ENCODE measurements at places on chromosomes 11 and 22. TPM values are rescaled to one million over a fixed set of nuclear protein-coding genes. Genes with fewer than 3 reads are reported as not detected.

DNA sequence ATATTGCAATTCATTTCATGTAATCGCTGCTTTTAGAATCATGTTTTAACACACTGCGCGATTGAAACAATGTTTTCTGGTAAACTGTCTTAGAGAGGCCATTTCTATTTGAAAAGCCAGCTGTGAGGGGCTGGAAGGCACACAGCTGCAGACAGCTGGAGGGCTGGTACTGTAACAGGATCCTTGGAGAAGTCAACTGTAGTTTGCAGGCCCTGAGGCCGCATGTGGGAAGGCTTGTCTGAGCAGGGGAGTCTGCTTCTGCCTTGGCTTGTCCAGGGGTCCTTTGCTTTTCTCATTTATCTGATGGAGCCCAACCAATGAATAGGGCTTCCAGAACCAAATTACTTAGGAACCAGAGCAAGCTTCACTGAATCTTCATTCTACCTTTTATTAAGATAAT is 313.5 kb downstream of the BLID start:
- no peak overlapping the region for H3K4me3 ChIP-seq
- no peak overlapping the region for H3K27ac ChIP-seq
- no peaks in the 10 kb centered on the region for H3K27me3 ChIP-seq
- no peak for DNase-seq

- no peak for DNase-seq
- no peak overlapping the region for H3K27ac ChIP-seq
- peaks cover 5% of the 10 kb centered on the region for H3K27me3 ChIP-seq
- H3K4me3 ChIP-seq: no peak overlapping the region
These were observed 73.5 kb downstream of the TIMP3 start for GRCh38 chr22:32874976-32875375.

GRCh38 chr11:133898770-133899115 is 53.4 kb upstream of the SPATA19 start:
- H3K36me3 ChIP-seq: no peaks in the 10 kb centered on the region
- DNase-seq: no peak
- peaks cover 62% of the 10 kb centered on the region for H3K27me3 ChIP-seq
- no peak overlapping the region for H3K27ac ChIP-seq
- H3K4me1 ChIP-seq: no peaks in the 10 kb centered on the region

DNA sequence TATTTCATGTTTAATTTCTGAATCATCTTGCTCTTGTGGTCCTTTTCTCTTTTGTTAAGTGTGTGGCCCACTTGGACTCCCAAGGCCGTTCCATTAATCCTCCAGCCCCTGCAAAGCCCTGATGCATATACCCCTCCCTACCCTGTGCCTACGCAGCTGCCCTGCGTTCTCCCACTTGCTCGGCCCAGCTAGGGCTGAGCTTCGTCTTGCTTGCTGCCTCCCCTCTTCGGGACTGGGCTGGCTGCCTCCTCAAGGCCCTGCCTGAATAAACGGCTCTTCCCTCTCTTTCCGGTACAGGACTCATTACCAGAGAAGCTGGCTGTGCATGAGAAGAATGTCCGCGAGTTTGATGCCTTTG is 28.5 kb downstream of the ARHGAP1 start:
- no peak overlapping the region for H3K4me3 ChIP-seq
- no peaks in the 10 kb centered on the region for H3K27me3 ChIP-seq
- DNase-seq: no peak
- H3K27ac ChIP-seq: no peak overlapping the region
- H3K36me3 ChIP-seq: peaks cover 28% of the 10 kb centered on the region

- H3K36me3 ChIP-seq: no peaks in the 10 kb centered on the region
- H3K4me1 ChIP-seq: peaks cover 20% of the 10 kb centered on the region
- no peak overlapping the region for H3K4me3 ChIP-seq
- no peaks in the 10 kb centered on the region for H3K27me3 ChIP-seq
These were observed 2.0 kb upstream of the EHD1 start for GRCh38 chr11:64880240-64881001.

DNA sequence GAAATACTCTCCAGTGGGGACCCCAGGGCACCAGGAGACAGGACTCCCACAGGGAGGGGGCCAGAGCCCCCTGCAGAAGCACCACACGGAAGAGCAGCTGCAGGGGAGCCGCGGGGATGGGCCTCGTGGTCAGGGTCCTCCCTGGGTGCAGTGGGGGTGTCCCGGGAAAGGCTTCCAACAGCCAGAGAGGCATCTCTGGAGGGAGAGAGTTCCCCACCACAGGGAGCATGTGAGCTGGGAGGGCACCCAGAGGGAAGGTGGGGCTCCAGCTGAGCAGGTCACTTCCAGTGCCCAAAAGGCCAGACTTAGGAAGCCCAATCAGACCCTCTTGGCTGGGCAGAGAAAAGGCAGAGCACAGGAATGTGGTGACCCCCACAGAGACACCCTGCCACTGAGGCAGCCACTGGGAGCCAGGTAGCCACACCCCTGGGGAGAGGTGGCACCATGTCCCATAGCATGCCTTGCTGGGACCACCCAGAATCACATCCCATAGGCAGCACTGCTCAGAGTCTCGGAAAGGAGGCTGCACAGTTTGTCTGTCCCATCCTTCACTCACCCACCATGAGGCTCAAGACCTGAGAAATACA is 49.9 kb upstream of the LMO1 start:
- H3K27ac ChIP-seq: no peak overlapping the region
- H3K27me3 ChIP-seq: no peaks in the 10 kb centered on the region
- H3K4me1 ChIP-seq: no peaks in the 10 kb centered on the region
- H3K36me3 ChIP-seq: no peaks in the 10 kb centered on the region
- no peak overlapping the region for H3K4me3 ChIP-seq

DNA sequence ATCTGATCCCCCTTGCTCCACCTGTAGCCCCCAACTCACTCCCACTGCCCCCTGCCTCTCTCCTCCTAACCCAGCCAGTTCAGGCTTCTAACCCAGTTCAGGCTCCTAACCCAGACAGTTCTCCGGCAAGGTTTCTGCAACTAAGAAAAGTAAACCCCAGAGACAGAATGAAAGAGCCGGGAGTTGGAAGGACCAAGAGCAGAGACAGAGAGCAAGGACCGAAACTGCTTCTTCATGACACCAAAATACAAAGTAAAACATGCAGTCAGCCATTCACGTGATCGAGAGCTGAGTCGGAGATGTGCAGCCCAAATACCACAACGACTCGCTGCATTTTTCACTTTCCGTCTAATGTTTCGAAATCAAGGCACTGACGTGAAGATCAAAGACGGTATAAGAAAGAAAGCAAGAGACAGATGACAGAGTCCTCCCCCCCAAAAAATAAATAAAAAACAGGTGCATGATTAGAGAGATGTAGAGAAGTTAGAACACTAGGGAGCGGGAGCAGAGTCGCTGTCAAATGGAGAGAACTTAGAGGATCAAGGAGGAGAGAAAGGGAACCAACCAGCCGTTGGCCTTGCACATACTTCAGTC is 884 bp downstream of the IL10RA start:
- no peak overlapping the region for H3K4me3 ChIP-seq
- H3K36me3 ChIP-seq: no peaks in the 10 kb centered on the region
- H3K27me3 ChIP-seq: peaks cover 27% of the 10 kb centered on the region
- no peak overlapping the region for H3K27ac ChIP-seq
- DNase-seq: no peak

- no peak overlapping the region for H3K27ac ChIP-seq
- no peak overlapping the region for H3K4me3 ChIP-seq
These were observed 51.9 kb upstream of the ALX4 start for GRCh38 chr11:44361813-44362212.

DNA sequence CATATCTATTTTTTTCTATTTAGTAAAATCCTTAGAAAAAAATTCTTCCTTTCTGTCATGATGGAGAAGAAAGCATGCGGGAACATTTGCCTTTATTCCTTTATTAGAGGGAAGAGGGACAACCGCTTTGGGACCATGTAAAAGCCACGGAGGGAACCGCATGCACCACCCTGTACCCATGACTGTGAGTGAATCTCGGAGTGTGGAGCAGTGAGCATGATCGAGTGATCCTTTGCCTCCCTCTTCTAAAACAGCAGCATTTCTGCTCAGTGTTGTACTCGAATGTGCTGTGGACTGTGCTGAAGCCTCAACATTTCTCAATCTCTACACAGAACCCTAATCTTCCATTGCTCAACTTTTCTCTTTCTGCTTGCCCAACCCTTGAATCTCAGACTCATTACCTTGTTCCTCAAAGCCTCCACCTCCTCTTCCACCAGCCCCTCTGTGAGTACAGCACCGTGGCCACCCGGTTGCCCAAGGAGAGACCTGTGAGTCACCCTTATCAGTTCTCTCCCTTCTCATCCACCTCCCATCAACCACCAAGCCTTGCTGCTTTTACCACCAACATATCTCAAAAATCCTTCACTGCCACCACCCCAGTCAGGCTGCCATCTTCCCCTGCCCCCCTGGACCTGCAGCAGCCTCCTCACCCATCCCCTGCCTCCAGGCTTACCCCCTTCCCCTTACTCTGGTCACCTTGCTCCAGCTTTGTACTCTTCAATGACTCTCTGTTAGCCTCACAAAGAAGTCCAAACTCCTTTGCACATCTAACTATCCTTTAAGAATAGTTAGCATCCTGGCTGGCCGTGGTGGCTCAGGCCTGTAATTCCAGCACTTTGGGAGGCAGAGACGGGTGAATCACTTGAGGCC is 103.1 kb downstream of the NAT10 start:
- H3K4me3 ChIP-seq: no peak overlapping the region
- H3K27me3 ChIP-seq: no peaks in the 10 kb centered on the region
- H3K27ac ChIP-seq: peak overlapping the region; percentile 63
- peak; percentile 62 for DNase-seq

DNA sequence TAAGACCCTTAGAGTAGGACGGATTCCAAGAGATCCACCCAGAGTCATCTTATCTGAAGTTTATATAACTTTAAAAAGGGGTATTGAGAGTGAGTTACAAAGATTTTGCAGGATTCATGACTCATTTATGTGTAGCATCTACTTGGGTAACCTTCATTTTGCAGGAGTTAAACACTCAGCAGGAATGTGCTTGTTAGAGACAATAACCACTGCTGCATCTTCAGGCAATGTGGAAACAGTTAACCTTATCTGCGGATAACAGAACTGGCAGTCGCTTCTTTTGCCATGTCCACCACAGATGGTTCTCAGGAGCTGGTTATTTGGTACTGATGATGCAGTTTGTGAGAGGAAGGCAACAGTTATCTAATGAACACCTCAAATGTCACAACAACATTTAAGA is 417.9 kb upstream of the DDI1 start:
- H3K27ac ChIP-seq: no peak overlapping the region
- peaks cover 4% of the 10 kb centered on the region for H3K4me1 ChIP-seq
- no peak for DNase-seq
- no peaks in the 10 kb centered on the region for H3K36me3 ChIP-seq

DNA sequence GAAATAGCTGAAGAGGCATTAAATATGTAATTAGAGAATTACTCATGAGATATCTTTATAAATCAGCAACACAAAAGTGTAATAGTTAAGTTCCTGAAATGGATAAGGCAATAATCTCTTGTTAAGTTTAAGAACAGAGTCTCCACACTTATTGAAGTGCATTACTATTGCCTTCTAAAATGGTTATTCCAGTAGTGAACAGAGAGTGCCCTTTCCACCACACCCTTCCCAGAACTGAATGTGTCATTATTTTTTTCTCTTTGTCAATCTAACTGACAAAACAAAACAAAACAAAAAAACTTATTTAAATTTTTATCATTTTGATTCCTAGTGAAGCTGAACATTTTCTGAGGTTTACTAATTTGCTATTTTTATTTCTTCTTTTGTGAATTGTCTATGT is 9.2 kb upstream of the PRRG4 start:
- H3K36me3 ChIP-seq: no peaks in the 10 kb centered on the region
- H3K27ac ChIP-seq: peak overlapping the region; percentile 49
- peaks cover 41% of the 10 kb centered on the region for H3K4me1 ChIP-seq
- no peak overlapping the region for H3K4me3 ChIP-seq
- H3K27me3 ChIP-seq: no peaks in the 10 kb centered on the region

GRCh38 chr11:90176069-90176468 is 41.6 kb downstream of the NAALAD2 start:
- DNase-seq: no peak
- H3K4me3 ChIP-seq: no peak overlapping the region
- no peaks in the 10 kb centered on the region for H3K27me3 ChIP-seq
- H3K27ac ChIP-seq: no peak overlapping the region
- peaks cover 18% of the 10 kb centered on the region for H3K4me1 ChIP-seq

- peaks cover 14% of the 10 kb centered on the region for H3K4me1 ChIP-seq
- no peaks in the 10 kb centered on the region for H3K27me3 ChIP-seq
- H3K4me3 ChIP-seq: no peak overlapping the region
- H3K27ac ChIP-seq: no peak overlapping the region
- DNase-seq: peak; percentile 77
These were observed 92.3 kb upstream of the TEAD1 start for GRCh38 chr11:12581923-12582322.

- peaks cover 26% of the 10 kb centered on the region for H3K36me3 ChIP-seq
- peaks cover 69% of the 10 kb centered on the region for H3K4me1 ChIP-seq
- H3K4me3 ChIP-seq: no peak overlapping the region
- peak overlapping the region; percentile 65 for H3K27ac ChIP-seq
These were observed 129.2 kb upstream of the MTMR2 start for GRCh38 chr11:96052921-96053651.

- H3K27ac ChIP-seq: peak overlapping the region; percentile 46
- no peaks in the 10 kb centered on the region for H3K27me3 ChIP-seq
- peaks cover 27% of the 10 kb centered on the region for H3K4me1 ChIP-seq
- H3K4me3 ChIP-seq: peak overlapping the region; percentile 71
- no peak for DNase-seq
These were observed 762 bp upstream of the CCDC134 start for GRCh38 chr22:41799486-41800347.

GLYAT gene
- not detected for total RNA-seq

EMID1 gene
- total RNA-seq: 3.1 TPM

OR51A7 gene
- total RNA-seq: not detected

TOP3B gene
- total RNA-seq: 23.9 TPM

KBTBD3 gene
- total RNA-seq: 8.8 TPM

MSANTD4 gene
- total RNA-seq: 13.6 TPM

LRRC75B gene
- total RNA-seq: 2.2 TPM

HOATZ gene
- not detected for total RNA-seq

MS4A6A gene
- not detected for total RNA-seq

DRD4 gene
- 1.4 TPM for total RNA-seq

RNF26 gene
- 55.0 TPM for total RNA-seq

TMEM191C gene
- 4.0 TPM for total RNA-seq
